Activated CD4-positive, alpha-beta T cell treated with anti-CD3 and anti-CD28 coated beads, Interleukin-2, amount 50 U/mL, for 24 hours (primary cell): ENCODE measurements at places on chromosomes 5 and 9.

- no peak for DNase-seq
Observed at GRCh38 chr5:72474046-72474500, 33.1 kb downstream of the ZNF366 start.

DNA sequence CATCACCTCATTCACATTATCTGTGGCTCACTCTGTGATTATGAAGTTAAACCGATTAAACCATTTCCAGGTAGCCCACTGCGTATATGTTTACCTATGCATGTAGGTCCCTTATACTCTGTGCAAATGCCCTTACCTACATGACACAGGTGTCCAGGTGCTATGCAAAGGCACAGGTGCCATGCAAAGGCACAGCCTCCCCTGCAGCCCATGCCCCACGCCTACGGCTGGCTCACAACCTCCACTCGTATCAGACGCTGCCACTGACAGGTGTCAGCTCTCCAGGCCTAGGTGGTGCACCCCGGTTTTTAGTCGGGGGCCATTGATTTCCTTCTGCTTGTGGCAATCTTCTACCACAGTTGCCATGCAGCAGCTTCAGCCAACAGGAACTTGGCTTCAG, 57.7 kb upstream of the IRX1 start:
- no peak for DNase-seq

DNA sequence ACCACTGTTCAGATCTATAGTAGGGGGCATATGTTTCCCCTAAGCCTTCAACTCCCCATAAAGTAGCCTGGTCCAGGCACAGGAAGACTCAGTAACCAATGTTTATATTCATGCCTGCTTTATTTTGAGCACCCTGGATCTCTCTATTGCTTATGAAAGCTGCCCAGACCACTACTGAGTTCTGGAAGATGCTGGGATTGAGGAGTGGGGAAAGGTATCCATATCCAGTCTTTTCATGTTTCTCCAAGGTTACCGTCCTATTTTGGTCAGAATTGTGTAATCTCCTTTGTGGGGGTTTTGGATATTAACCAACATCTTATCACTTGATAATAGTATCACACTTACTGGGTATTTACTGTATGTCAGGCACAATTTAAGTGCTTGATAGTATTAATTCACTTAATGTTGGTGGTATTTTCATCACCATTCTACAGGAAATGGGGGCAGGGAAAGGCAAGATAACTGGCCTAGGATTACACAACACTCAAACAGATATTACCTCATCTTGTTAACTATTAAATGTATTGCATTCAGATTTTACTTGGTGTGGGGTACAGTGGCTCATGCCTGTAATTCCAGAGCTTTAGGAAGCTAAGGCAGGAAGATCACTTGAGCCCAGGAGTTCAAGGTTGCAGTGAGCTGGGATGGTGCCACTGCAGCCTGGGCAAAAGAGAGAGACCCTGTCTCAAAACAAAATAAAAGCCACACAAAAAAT, 36.3 kb downstream of the RUSC2 start:
- no peak for DNase-seq

DNA sequence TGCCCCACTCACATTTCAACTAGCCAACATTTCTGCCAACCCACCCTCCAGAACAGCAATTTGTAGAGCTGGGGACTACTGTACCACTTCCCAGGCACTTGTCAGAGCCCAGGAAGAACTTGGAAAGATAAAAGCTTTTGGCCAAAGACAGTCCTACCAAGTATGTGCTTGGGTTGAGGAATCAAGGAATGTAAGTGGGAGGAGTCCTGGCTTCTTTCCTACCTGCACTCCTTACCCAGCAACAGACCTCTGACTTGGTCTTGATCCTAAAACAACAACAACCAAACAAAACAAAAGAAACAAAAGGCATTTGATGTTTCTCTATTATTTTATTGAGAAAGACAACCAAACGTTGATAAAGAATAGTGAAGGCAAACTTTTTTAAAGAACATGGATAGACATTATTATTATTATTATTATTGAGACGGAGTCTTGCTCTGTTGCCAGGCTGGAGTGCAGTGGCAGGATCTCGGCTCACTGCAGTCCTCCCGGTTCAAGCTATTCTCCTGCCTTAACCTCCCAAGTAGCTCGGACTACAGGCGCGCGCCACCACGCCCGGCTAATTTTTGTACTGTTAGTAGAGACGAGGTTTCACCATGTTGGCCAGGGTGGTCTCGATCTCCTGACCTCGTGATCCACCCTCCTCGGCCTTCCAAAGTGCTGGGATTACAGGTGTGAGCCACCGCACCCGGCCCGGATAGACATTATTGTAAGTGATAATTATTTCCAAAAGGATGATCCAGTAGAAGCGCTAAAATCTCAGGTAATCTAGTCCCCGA, 33.5 kb downstream of the ANXA2R start:
- DNase-seq: no peak

- DNase-seq: peak; percentile 11
Observed at GRCh38 chr9:109918339-109919163, 138.6 kb downstream of the PALM2AKAP2 start.

GRCh38 chr9:36772449-36773403, 200.0 kb downstream of the MELK start:
- no peak for DNase-seq

DNA sequence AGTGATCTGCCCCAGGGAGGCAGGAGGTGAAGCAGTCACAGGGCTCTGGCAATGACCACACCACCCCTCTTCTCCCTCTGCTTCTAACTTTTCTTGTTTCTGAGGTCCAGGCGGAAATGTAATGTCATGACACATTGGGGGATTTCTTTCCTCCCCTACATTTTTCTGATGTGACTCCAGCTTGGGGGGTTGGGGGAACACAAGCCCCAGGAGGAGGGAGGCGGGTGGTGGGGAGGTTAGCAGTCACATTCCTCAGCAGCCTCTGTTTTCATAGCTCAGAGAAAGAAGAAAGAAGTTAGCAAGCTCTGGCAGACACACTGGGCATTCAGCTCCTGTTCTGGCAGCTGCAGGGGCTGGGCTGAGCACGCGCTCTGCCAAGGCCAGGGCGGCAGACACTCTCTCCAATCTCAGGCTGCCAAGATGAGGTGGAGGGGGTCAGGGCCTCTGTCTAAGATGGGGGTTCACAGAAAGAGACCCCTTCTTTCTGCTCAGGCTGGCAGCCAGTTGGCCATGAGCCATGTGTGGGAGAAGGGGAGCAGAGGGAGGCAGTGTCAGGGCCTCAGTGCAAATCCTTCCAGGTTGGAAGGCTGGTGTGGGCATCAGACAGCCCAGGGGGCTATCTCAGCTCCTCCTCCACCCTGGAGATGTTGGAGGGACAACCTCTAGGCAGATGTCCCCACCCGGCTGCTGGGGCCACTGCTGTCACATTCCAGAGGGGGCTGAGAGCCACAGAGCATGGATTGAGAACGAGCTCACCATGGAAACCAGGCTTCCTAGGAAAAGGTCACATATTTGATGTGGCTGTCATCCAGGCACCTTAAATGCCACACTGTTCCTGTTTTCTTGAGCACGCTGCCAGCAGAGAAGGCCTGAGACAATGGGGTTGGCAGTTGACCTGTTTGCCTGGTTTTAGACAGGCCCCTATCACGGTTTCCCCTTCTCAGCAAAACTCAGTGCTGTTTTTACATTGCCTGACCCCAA, 20.1 kb upstream of the PFDN1 start:
- DNase-seq: no peak

DNA sequence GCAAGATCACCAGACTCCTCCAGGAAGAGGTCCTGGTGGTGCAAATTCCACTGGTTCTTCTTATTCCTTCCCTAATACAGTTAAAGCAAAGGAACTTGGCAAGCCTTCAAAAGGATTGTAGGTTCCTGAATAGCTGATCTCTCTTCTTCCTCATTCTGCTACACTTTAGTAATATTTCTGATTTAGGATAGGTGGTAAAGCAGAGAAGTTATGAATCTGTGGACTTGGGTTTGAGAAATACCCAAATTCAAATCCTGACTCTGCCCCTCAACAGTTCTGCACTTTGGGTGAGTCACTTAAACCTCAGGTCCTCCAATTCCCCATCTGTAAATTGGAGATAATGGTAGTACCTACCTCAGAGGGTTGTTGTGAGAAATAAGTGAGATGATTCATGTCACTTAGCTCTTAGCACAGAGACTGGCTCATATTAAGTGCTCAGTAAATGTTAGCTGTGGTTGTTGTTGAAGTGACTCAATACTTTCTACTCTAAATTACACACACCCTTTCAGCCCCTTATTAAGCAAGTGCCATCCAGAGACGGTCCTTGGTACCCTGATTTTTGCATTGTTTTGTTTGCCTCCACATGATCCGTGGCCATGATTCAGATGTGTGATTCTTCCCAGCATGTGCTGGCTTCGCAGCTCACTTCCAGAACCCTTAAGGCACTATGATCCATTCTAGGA, 5.2 kb downstream of the SH3RF2 start:
- no peak for DNase-seq

- peak; percentile 55 for DNase-seq
Observed at GRCh38 chr5:133930061-133930812, 38.2 kb downstream of the C5orf15 start.

GRCh38 chr9:121204121-121204520, 2.5 kb upstream of the RAB14 start:
- DNase-seq: no peak

DNA sequence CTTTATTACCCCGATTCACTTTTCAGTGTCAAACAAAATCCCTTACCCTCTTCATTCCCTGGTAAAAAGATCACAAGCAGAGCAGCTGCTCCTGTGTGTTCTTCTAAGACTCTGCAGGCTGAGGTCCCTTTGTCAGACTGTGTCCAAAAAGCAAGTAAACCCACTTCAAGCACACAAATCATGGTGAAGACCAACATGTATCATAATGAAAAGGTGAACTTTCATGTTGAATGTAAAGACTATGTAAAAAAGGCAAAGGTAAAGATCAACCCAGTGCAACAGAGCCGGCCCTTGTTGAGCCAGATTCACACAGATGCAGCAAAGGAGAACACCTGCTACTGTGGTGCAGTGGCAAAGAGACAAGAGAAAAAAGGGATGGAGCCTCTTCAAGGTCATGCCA, 34.5 kb downstream of the CREBRF start:
- DNase-seq: no peak

DNA sequence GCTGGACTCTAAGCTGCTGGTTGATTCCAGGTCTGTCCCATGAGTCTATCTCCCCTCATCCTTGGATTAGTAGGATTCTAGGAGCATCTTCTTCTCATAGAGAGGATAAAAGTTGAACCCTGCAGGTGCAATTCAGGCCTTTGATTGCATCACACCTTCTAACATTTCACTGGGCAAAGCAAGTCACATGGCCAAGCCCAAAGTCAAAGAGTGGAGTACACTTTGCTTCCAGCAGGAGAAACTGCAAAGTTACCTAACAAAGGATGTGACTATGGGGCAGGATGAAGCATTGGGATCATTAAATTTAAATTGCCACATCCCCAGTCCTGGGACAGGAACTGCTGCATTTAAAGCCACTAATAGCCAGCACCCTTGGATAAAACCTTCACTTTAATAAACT, 51.0 kb upstream of the EGFLAM start:
- DNase-seq: no peak

- DNase-seq: no peak
Observed at GRCh38 chr9:29564564-29564963, 1991.3 kb upstream of the C9orf72 start.
